ENCODE measurements at places on chromosomes 13 and 19.

DNA sequence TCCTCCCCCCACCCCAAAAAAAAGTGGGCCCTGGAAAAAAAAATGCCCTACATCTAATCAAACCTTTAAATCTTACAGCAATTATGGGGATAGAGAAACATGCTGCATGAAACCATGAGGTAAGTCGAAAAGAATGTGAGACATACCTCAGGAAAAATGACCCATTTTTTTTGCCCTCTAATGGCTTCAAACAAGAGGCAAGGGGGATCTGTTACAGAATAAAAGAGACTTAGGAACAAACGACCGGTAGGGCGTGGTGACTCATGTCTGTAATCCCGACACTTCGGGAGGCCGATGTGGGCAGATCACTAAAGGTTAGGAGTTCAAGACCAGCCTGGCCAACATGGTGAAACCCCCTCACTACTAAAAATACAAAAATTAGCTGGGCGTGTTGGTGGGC is 8.4 kb downstream of the RGL3 start:
- DNase-seq = no peak

- no peak for DNase-seq
Measured at GRCh38 chr13:102935896-102936321, 90.1 kb downstream of the ERCC5 start.

DNA sequence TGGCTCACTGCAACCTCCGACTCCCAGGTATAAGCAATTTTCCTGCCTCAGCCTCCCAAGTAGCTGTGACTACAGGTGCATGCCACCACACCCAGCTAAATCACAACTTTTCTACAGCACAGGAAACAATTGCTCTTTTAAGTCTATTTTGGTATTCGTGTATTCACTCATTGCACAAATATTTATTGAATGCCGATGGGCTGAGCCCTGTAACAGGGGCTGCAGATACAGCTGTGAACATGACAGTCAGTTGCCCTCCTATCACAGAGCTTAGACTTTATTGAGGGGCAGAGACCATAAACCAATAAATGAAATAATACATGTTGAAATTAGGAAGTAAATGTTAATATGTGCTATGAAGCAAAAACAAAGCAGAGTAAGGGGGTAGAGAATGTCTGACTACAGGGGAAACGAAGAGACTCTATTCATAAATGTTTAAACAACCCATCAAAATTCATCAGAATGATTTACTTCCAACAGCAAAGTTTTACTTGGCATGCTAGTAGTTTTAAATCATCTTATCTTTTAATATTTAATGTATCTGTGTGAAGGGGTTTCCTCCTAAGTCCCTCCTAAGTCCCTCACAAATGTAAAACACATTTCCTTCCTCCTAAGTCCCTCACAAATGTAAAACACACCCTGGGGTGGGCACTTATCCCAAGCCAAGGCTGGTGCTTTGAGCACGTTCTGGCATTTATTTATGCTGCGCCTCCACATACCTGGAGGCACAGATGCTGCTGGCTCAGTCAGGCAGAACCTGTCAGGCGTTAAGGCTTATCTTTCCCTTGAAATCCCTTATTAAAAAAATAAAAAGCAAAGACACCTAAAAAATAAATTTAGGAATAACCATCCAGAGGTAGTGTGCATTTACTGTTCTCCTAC is 140.8 kb downstream of the MIPEP start:
- DNase-seq = peak; percentile 14

DNA sequence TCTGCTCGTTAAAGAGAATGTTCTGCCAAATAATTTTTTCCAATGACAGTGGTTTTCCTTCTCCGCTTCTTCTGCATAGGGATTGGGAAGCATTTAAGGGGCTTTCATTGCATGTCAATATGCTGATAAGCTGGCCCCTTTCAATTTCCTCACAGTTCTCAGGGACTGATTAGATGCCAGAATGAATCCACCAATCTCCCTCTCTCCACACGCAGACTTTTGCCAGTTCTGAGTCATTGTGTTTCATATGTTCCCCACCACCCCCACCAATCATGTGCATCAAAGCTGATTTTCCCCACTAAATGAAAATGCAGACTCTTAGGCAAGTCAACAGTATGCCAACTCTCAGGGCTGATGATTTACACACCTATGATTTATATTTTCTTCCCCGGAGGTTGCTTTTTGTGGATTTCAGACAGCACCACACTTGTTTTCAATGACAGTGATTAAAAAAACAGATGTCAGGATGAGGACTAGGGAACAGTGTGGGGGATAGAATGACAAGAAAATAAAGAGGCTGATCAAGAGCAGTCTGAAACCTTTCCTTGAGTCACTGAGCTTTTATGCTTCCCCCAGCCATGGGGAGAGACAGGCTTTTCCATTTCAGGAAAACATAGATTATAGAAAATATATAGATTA is 47.9 kb upstream of the C13orf42 start:
- DNase-seq = no peak

DNA sequence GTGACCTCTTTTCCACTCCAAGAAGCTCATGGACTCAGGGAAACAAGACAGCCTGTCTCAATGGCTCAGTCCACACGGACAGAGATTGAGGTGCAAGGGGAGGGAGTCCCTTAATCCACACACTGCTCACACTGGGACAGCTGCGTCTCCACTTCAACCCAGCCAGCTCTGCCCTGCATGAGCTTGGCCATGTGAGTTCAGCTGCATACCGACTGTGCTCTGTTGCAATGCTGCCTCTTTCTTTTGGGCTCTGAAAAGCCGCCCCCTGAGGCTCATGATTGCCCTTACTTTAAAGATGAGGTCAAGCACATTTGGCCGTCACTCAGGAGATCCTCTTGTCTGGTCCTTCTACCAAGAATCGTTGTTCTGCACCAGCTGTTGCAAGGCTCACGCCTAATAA is 64.8 kb upstream of the KCTD15 start:
- no peak for DNase-seq

GRCh38 chr19:44602081-44602480 is 11.3 kb upstream of the IGSF23 start:
- peak; percentile 58 for DNase-seq

GRCh38 chr13:111475488-111475887 is 155.0 kb downstream of the TEX29 start:
- no peak for DNase-seq

DNA sequence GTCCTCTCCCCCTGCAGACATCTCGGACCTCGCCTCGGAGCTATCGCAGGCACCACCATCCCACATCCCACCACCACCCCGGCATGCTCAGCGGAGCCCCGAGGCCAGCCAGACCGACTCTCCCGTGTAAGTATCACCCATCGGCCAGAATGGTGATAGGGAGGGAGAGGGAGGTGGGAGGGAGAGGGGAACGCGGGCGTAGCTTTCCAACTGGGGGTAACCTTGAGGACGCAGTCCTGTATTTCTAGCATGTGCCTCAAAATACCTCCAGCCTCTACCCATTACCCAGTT is 26.1 kb downstream of the TJP3 start:
- no peak for DNase-seq

DNA sequence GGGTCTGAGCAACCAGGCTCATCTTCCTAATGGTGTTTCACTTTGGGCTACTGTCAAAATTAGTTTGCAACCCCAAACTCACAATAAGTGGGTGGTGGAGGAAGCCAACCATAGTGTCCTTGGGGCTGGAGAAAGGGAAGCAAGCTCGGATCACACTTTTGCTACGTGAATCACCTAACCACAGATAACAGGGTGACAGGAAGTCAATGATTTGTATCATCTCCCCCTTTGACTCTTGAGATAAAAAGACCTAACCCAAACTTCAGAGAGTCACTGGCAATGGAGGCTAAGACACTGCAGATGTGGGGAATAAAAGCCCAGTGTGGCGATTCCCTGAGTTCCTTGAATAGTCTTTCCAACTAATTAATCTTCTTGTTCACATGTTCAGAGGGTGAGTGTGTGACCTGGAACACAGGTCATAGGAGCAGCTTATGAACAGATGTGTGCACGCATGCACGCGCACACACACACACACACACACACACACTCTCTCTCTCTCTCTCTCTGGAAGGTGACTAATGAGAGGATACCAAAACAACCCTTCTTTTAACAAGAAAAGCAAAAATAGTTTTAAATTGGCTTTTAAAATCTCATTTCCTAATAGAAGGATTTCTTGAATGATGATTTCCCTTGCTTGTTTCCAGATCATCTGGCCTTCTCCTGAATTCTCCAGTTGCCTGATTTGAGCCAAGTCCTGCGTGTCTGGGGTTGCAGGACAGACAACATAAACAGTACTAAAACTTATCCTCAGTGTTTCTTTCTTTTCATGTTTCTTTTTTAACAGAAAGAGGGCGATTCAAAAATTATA is 21.2 kb upstream of the DOCK9 start:
- DNase-seq = no peak

- peak; percentile 89 for DNase-seq
Measured at GRCh38 chr19:31338069-31338776, 11.0 kb downstream of the TSHZ3 start.

DNA sequence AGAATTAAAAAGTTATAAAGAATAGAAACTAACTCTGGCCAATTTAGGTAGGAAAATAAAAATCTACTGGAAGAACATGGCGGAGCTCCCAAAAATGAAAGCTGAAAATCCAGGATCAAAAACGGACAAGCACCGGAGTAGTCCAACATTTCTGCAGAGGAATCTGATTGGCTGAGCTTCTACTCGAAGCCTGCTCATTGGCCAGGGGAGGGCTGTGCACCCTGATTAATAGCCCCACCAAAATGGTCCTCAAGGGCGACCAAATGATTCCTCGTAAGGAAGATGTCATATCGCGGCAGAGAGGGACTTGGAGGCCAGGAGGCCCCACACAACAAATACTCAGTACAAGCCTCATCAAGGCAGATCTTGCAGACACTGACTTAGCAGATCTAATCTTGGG is 900.7 kb downstream of the UQCRFS1 start:
- no peak for DNase-seq

- peak; percentile 39 for DNase-seq
Measured at GRCh38 chr13:47908197-47908902, 92.7 kb downstream of the SUCLA2 start.

GRCh38 chr13:96746886-96747285 is 247.4 kb downstream of the OXGR1 start:
- DNase-seq = no peak

DNA sequence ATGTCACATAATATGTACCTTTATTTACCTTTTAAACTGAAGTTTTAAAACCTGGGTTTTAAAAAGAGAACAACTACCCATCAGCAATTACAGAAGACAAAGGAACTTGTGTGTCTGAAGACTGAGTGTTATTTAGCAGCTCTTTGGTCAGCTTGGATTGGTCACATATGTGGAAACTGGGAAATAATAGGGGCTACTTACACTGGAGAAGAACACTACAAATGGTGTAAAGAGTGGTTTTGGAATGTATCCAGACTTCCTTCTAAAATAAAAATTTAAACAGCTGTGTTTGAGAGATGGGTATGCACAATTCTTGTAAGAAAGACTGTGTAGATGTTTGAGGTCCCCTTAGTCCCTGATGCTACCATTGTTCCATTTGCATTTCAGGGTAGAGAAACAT is 13.3 kb downstream of the TNFRSF19 start:
- no peak for DNase-seq

GRCh38 chr13:113938246-113938645 is 35.6 kb downstream of the C13orf46 start:
- DNase-seq = no peak

- peak; percentile 71 for DNase-seq
Measured at GRCh38 chr19:31356587-31357314, 7.5 kb upstream of the TSHZ3 start.

DNA sequence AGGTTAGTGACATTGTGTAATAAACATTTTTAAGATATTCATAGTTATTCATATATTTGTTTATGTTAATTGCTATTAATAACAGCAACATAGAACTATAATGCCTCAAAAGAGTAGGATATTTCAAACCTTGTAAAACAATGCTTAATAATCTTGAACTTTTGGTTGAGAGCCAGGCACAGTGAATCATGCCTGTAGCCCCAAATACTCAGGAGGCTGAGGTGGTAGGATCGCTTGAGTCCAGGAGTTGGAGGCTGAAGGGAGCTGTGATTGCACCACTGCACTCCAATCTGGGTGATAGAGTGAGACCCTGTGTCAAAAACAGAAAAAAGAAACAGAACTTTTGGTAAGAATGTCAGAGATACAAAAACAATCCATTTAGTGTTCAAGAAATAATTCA is 213.9 kb upstream of the SLITRK1 start:
- DNase-seq = no peak

DNA sequence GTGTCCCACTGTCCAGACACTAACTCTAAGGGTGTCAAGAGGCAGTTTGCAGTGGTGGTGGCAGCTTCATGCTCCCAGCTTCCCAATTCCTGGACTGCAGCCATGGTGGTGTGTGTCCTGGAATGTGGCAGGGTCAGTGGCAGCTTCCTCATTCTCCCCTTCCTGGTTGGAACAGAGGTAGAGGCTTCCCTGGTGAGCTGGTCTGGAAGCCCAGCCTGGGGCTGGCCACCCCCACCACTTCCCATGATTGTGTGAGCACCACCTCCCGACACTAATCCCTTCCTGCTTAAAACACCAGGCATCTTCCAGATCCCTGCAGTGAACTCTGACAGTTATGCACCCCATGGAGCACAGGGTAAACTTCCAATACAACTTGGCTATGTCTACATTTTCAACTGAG is 134.9 kb downstream of the RAP2A start:
- peak; percentile 70 for DNase-seq

DNA sequence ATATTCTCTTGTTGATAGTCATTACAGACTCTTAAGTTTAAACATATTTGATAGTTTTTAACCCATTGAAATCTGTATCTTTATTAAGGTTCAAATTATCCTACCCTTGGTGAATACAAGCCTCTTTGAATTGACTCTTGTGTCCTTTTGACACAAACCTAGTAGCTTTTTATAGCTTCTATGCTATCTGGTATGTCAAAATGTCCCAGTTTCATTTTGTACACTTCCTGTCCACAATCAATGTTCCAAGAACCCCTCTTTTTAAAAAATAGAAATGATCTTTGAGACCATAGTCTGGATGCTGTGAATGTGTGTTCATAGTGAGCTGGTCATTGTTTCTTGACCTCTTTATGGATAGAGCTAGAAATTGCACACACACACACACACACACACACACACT is 39.2 kb upstream of the FGF14 start:
- DNase-seq = no peak

- DNase-seq = peak; percentile 15
Measured at GRCh38 chr13:31011901-31012654, 79.6 kb downstream of the TEX26 start.

- DNase-seq = no peak
Measured at GRCh38 chr13:32262165-32262564, 53.0 kb downstream of the ZAR1L start.

DNA sequence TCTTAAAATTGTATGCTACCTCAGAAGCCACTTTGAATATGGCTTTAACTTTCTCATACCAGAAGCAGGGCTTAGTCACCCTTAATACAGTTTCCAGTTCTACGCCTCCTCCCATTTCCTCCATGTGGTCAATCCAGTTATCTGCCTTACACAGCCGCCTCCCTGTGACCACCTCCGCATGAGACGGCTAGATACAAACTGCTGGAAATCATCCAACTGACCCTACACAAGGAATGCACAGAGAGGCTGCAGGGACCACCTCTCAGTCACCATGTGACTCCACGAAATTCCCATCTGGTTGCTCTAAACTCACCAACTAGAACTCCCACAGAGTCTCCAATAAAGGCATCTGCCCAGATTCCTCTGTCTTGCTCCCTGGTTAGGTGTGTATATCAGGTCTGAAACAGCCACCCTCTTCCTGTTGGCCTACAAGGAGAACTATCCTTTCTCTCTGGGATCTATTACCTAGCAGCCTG is 6.8 kb downstream of the ZNF564 start:
- DNase-seq = no peak

- peak; percentile 79 for DNase-seq
Measured at GRCh38 chr13:33775339-33776108, 42.4 kb upstream of the RFC3 start.
